Activated T-cell treated with anti-CD3 and anti-CD28 coated beads, Interleukin-2, amount 50 U/mL, for 48 hours (primary cell): ENCODE measurements at places on chromosomes 12 and 14.

DNA sequence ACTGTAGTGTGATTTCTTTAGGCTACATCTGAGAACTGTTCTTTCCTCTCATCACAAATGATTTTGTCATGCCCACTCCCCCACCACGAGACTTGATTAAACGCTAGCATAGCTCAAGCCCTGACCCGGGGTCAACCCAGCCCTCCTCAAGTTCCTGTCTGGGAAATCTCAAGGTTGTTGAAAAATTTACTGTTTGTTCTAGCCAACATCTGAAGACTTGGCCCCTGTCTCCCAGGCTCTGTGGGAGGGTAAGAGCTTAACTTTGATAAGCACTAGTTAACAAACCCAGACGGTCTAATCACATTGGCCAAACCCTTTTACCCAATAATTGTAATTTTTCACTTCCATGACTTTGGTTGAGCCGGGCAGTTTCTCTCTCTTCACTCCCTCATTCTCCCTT lies 86.2 kb upstream of the AMIGO2 start:
- DNase-seq = no peak

DNA sequence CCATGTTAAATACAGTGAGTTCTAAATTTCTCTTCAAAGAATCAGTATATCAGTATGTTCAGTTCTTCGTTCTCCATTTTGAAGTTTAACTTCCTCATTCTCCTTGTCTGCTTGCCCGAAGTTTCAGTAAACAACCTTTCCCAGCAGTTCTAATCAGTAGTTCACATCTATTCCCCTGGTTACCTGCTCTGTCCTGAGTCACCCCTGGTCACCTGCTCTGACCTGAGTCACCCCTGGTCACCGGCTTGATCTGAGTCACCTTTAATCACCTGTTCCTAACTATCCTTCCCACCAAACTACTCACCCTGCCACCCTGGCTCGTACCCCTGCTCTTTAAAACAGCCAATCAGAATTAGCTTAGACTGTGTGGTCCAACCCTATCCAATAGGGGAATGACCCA lies 9.4 kb upstream of the OR10G3 start:
- no peak for DNase-seq

- DNase-seq = no peak
Measured at GRCh38 chr14:53871011-53871410, 85.6 kb downstream of the BMP4 start.

DNA sequence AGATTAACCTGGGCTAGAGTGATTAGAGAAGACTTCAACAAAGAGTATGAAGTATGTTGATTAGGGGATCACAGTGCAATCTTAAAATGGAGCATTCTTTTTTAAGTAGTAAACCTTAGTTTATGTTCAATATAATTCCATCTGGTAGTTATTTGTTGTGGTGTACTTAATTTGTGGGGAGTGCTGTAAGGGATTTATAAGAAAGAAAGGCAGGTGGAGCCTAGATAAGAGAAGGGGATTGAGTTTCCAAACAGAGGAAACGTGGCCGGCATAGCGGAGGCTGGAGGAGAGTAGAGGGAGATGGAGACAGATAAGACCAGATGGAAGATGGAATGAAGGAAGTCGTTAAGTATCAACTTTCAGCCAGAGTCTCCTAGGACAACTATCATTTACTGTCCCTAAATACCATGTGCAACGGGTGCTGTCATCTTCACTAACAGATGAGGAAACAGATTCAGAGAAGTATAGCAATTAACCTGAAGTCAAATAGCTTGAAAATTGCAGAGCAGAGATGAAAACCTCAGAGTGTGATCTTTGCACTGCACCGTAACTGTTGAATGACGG lies 38.1 kb downstream of the GOLGA5 start:
- no peak for DNase-seq

GRCh38 chr14:94079891-94080620 lies 946 bp downstream of the DDX24 start:
- DNase-seq = no peak

DNA sequence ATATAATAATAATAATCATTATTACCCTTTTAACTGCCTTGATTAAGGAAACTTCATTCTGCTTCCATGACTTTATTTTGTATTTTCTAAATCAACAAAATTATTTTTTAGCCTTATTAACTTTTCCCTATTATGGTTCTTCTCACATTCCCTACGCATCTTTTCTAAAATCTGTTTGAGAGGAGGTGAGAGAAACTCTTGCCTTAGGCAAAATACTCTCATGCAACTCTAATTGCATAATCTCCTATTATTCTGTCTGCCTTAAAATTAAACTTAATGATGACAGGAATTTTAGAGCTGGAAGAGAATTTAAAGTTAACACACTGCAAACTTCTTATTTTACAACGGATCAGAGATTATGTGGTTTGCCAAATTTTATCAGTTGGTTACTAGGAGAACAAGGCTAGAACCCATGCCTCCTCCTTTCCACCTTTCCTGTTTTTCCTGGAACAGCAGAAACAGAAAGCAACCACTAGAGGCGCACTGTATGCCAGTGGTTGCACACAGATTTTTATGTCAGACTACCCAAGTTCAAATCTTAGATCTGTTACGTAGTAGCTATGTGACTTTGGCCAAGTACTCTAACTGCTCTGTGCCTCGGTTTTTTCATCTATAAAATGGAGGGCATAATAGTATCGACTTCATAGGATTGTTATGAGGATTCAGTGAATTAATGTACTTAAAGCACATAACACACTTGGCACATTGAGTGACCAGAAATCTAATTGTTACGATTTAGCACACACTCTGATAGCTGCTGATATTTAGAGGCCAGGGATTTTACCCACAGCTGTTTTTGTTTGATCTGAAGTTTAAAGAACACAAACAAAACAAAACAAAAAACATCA lies 4.3 kb upstream of the BRMS1L start:
- DNase-seq = no peak

DNA sequence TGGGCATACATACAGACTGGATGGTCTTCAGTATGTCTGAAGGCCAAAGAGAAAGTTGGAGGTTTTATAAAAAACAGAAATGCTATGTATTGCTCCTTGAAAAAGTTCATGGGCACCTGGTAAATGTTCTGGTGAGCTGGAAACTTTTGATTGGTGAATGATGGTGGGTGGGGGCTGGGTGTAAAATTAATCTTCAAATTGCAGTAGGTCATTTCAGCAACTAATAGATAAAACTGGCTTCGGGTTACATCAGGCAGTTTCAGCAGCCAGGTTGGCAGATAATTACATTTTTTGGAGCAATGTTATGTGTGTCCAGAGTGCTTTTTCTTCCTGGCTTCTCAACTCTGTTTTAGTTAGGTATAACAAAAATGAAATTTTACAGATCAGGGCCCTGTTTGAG lies 35.3 kb downstream of the SDR9C7 start:
- no peak for DNase-seq

DNA sequence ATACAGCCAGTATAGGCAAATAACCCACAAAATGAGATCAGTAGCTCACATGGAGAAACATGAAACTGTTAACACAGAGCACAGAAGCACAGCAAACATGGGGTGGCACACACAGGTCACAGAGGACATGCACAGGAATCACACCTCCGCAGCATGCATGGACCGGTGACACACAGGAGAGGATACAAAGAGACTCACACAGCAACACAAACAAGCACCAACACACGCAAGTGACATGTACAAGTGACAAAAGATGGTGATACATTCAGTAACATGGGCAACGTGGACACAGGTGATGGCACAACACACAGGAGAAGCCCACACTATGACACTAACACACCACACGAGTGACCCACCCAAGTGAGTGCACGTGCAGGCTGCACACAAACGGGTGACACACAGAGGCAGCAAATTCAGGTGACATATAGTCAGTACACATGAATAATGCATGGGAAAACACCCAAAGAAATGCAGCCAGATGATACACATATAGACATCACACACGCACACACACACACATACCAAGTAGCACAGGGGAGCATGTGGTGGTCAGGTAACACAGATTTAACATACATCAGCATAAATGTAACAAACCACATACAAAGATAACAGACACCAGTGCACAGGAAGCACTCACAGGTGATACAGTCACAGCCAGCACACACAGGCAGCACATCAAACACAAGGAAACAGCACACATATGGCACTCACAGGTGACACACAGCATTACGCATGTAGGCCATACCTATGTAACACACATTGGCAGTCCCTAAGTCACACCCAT lies 216.0 kb upstream of the SFSWAP start:
- DNase-seq = peak; percentile 16

GRCh38 chr12:85834378-85834777 lies 1.8 kb downstream of the RASSF9 start:
- DNase-seq = no peak

GRCh38 chr12:64696080-64696741 lies 63.0 kb downstream of the GNS start:
- DNase-seq = no peak

DNA sequence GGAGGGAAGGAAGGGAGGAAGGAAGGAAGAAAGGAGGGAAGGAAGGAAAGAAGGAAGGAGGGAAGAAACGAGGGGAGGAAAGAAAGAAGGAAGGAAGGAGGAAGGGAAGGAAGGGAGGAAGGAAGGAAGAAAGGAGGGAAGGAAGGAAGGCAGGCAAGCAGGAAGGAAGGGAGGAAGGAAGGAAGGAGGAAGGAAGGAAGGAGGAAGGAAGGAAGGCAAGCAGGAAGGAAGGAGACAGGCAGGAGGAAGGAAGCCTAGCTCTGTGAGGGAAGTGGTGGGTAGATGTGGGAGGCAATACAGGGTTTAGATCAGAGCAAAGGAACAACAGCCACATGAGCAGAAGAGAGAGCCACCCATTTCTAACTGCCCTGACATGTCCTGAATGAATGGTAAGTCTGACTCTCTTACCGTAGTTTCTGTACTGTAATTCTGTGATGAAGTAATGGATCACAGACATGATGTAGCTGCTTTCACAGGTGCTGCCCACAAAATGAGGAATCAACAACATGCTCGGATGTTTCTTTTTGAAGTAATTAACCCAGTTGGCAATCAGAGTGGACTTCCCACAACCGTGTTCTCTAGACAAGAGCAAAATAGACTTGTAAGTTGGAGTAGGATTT lies 24.4 kb upstream of the HSP90B1 start:
- no peak for DNase-seq

DNA sequence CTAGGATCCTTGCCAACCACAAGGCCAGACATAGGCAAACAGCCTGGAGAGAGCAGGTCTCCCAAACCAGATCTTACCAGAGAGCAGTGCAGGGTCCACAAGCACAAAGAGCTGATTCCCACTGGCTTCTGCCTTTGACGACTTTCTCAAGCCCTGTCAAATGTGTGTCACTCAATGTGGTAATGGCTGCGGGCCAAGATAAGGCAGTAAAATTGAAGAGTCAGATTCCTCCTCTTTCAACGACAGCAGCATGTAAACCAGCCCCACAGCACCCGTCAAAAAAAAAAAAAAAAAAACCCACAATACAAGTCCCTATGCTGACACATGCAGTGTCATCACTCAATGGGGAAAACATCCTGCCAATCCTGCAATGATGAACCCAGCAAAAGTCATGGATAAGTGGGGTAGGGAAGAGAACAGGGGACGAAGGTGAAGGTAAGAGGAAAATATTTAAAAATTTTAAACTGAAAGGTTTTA lies at the start of gene STON2:
Gene STON2, minus strand, starts transcription at position 123 of the 477 bp plus-strand sequence. CDS start 1,942 bp downstream, outside the sequence.
- peak; percentile 50 for DNase-seq
